ENCODE measurements at places on chromosomes 1 and 21.
A peak's percentile ranks its signal among the peaks of the same experiment; 100 is the strongest.

DNA sequence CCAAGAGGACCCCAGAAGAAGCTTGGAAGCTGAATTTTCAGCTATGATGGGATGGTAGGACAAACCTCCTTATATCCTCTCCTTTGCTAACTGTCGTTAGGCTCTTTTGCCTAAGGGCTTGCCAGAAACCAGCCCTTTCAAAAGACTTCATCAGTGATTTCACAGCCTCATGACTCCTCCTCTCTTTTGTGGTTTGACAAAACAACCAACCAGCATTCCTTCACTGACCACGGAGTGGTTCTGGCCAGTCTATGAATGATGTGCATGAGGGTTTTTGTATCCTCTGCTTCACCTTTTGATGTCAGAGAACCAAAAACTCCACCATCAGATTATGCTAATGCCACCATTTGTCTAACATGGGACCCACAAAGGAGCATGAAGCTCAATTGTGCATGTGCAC is 116.9 kb upstream of the COA6 start:
- no peak for DNase-seq

GRCh38 chr1:167401260-167401873 is 117.0 kb downstream of the CD247 start:
- DNase-seq: peak; percentile 14

DNA sequence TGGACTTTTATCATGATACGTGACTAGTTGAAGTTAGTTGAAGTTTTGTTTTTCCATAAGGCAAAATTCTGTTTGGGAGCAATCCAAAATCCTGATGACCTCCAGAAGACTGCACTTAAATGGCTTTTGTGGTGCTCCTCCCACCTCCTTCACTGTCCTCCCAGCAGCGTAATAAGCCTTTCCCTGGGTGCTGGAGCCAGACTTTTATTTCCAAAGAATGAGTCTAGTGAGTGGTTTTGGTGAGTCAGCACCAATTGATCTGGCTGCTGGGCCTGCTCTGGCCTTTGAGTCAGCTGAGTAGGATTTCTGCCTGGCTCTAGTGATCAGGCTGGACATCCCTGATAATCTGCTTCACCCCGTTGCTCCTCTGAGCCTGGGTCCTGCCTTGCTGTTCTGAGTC is 21.7 kb upstream of the KCND3 start:
- DNase-seq: no peak

GRCh38 chr1:212930986-212931678 is 19.2 kb upstream of the VASH2 start:
- no peak for DNase-seq

- DNase-seq: no peak
Observed at GRCh38 chr1:66532798-66533783, 862 bp upstream of the SGIP1 start.

GRCh38 chr1:154155251-154155650 is 378 bp upstream of the NUP210L start:
- no peak for DNase-seq

GRCh38 chr1:31745946-31746670 is 18.0 kb downstream of the ADGRB2 start:
- DNase-seq: no peak

- DNase-seq: no peak
Observed at GRCh38 chr21:25908495-25908894, 173.7 kb downstream of the GABPA start.

DNA sequence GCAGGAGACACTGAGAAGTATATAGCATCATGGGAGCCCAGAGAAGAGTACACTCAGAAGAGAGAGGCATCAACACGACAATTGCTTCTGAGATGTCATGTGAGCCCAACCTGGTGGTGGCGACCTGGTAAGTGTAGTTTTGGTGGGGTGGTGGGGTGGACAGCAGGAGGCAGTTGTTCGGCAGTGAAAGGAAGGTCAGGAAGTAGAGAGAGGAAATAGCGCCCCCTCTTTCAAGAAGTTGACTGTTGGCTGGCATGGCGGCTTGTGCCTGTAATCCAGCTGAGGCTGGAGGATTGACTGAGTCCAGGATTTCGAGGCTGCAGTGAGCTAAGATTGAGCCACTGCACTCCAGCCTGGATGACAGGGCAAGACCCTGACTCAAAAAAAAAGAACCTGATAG is 12.6 kb downstream of the RSPO1 start:
- DNase-seq: no peak

GRCh38 chr1:51572365-51572764 is 44.5 kb upstream of the OSBPL9 start:
- DNase-seq: no peak

GRCh38 chr1:77342745-77343144 is 60.9 kb downstream of the AK5 start:
- no peak for DNase-seq

DNA sequence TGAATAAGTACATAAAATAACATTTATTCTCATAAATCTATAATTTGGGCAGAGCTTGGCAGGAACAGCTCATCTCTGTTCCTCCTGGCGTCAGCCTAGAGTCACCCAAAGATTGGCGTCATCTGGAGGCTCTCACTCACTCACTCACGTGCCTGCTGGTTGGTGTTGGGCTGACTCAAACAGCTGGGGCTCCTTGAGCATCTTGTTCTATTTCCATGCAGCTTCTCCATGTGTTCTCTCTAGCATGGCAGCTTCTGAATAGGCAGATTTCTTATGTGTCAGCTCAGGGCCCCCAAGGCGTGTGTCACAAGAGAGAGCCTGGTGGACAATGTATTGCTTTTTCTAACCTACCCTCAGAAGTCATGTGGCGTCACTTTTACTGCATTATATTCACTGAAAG is 70.6 kb upstream of the RAB3GAP2 start:
- no peak for DNase-seq

DNA sequence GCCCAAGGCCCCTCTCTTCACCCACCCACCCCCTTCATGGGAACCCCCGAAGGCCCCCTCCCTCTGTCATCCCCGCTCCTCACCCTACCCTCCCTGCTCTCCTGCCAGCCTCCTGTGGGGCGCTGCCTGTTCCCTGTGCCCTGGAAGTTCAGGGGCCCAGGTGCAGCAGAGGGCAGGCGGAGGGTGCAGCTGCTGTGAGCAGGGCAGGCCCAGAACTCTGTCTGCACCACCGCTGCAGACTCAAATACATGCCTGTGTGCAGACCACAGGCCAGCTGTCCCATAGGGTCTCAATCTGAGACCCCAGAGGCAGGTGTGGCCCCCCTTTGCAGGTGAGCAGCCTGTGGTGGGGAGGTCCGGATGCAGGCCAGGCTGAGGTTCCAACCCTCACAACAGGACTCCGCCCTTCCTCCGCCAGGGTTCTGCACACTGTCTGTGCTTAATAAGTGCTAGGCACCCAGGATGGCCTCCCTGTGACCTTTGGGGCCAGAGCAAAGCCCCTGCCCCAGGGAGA is 62.5 kb downstream of the WNT9A start:
- DNase-seq: no peak

DNA sequence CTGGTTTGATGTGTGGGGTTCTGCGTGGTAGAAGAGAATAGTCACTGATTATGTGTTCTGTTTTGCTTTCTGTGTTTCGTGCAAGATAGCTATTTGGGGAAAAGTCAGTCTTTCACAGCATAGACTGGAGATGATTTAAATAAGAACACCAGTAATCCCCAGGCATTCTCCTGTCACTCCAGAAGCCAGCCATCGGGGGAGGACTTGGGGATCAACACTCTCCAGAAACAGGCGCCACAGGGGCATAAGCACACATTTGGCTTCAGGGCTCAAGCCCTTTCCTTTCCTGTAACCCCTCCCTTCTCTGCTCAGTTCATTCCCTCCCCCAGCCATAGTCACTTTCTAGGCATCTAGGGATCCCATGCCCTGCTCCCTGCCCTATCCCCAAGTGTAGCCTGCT is 97.3 kb upstream of the BEND5 start:
- no peak for DNase-seq

DNA sequence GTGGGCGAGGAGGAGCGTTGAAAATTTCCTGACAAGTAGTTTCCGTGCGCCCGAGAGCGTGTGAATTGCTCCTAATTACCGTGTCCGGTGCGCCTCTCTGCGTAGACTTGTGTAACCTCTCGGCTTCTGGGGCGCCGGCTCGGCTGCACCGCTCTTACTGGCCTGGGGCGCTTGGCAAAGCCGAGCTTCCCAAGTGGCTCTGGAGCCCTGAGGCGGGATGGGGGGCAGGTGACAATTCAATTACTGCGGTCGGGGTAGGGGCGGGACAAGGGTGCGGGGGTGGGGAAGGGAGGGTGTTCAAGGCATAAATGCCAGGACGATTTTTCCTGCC is 392 bp upstream of the DMRTA2 start:
- no peak for DNase-seq

DNA sequence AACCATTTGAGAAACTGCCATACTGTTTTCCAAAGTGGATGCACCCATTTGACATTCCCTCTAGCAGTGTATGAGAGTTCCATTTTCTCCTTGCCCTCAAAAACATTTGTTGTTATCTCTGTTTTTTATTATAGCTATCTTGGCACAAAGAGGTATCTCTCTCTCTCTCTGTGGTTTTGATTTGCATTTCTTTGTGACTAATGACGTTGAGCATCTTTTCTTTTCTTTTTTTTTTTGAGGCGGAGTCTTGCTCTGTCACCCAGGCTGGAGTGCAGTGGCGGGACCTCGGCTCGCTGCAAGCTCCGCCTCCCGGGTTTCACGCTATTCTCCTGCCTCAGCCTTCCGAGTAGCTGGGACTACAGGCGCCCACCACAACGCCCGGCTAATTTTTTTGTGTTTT is 17.4 kb upstream of the ZMYM6 start:
- DNase-seq: no peak

DNA sequence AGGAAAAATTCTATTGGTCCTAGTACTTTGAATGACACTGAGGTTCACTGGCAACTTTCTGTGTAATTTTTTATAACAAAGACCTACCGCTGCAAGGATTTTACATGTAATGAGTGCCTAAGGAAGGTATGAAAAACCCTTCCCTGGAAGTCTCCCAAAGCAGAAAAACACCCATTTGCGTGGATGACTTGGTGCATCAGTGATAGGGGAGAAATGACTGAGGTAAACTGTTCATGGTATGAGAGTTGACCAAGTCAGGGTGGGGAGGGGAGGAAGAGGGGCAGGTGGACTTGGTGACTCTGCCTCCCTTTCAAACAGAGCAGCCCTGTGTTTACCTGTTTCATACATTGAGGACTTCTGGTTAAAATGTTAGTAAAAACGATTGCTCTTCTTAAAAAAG is 78.8 kb upstream of the IPO9 start:
- no peak for DNase-seq

DNA sequence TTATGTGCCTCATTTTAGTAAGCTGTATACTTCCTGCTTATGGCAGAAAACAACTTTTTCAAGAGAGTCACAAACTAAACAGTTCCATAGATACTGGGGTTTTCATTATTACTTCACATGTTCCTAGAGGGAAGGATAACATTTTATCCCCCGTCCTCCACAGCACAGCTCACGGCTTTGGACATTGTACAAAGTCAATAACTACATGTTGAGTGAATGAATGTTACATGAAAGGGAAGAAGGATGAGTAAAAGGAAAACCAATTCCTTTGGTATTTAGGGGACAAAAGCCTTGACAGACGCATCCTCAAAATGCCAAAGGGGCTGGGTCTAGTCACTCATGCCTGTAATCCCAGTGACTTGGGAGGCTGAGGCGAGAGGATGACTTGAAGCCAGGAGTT is 14.8 kb downstream of the PI4KB start:
- DNase-seq: no peak

GRCh38 chr1:32931760-32932159 is 30.6 kb upstream of the TMEM54 start:
- DNase-seq: no peak

- no peak for DNase-seq
Observed at GRCh38 chr1:115133440-115133839, 44.1 kb upstream of the TSPAN2 start.

DNA sequence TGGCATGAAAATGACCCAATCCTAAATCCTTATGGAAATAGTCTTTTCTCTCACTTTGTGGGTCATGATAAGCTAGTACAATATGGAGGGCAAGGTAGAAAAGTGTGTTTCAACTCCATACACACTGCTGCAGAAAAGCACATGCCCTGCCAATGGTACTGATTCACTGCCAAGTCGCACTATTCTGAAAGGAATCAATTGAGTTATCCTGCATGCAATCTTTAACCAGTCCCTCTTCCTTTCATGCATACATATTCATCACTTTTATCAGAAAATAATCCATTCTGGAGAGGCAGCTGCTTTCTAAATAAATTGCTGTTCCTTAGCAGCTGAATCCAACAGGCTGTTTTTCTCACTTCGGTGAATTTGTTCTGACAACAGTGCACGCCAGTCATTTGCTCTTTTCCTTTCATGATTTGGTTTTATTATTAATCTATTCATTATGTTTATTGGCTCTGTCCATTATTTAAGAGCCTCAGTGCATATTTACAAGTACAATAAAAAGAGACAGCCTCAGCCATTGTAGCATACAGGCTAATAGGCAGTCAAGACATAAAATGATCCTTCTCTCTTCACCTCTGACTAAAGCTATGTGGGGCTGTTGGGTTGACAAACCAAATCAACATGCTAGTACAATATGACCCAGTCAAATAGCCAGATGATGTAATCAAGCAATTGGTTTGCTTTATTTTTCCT is 108.8 kb downstream of the CHD1L start:
- no peak for DNase-seq

DNA sequence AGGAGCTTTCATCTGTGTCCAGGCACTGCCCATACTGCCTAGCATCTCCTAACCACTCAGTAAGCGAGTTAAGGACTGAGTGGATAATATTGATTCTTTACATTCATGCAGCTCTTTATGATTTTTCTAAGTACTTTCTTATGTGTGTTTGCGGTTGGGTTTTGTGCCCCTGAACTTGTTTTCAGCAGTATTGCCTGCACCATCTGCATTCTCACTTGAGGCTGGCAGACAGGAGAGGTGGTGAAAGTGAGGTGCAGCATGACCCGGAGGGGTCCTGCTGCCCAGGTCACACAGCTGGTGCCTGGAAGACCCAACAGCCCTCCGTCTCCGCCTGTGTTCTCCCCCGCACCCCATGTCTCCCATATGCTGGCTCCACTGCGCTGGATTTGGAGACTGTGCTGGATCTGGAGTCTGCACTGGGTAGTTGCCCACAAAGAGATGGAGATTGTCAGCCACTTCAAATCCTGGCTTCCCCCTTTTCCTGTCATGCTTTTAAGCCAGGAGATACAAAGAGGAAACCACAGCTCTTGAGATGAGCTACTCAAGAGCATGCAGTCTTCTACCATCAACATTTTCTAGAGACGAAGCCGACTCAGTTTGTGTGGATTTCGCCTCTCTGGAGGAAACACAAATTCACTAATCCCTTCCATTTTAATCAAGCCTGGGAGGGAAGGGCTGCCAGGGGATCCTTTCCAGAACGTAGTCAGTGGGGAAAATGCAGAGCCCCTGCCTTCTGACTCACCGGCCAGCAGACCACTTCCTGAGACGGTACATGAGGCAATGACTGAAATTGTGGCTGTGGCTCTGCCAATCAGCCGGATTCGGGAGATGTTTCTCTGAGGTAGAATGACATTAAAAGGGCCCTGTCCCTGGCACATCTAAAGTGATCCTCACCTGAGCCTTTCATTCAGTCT is 71.7 kb upstream of the ANGPTL1 start:
- no peak for DNase-seq

- DNase-seq: no peak
Observed at GRCh38 chr1:223256034-223256433, 107.9 kb downstream of the SUSD4 start.

GRCh38 chr1:166297993-166298392 is 131.2 kb upstream of the FAM78B start:
- no peak for DNase-seq

- DNase-seq: no peak
Observed at GRCh38 chr1:82778612-82779011, 977.9 kb downstream of the ADGRL2 start.

All from stimulated activated CD8-positive, alpha-beta memory T cell treated with anti-CD3 and anti-CD28 coated beads, Interleukin-7, amount 100 ng/mL, for 24 hours (primary cell).